ENCODE measurements at places on chromosomes 5 and 9.

DNA sequence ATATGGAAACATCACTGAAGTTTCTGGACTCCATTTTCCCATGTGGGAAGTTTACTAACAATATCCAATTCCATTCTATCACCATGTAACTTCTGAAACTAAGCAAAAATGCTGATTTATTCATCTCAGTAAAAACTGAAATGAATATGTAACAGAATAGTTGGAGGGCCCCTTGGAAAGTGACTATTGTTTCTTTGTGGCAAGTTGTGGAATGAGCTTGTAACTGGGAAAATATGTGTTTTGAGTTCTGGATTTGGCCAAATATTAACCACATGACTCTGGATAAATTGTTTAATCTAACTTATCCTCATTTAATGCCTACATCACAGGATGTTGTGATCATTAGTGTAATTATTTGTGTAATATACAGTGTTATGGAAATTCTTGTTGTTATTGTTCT lies 619.3 kb downstream of the TLE4 start:
- DNase-seq = no peak

- DNase-seq = no peak
These were observed 55.0 kb downstream of the DCP2 start for GRCh38 chr5:113031557-113031956.

- no peak for DNase-seq
These were observed 19.6 kb downstream of the UGCG start for GRCh38 chr9:111916234-111916645.

DNA sequence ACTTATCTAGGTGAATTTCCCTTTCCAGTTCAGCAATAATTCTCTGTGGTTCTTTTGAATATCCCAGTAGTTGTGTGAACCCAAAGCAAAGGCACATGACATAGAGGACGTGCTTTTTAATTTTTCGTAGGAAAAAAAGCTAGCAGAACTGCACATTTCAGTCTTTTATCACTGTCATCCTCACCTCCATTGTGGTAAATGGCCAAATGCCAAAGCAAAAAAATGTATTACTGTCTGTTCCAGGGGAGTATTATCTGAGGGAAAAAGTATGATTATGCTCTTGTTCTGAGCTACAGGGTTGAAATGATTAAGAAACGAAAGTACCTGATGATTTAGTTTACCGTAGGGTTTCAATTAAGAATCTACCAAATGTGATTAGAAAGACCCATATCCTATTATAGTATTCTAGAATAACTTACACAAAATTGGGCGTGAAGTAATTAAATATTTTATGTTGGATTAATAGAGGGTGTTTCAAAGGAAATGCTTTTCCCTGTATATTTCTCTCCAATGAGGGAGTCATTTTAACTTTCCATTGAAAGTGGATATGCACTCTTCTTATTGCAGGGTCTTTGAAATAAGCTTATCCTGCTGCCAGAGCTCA lies 62.7 kb downstream of the CAVIN4 start:
- DNase-seq = no peak

DNA sequence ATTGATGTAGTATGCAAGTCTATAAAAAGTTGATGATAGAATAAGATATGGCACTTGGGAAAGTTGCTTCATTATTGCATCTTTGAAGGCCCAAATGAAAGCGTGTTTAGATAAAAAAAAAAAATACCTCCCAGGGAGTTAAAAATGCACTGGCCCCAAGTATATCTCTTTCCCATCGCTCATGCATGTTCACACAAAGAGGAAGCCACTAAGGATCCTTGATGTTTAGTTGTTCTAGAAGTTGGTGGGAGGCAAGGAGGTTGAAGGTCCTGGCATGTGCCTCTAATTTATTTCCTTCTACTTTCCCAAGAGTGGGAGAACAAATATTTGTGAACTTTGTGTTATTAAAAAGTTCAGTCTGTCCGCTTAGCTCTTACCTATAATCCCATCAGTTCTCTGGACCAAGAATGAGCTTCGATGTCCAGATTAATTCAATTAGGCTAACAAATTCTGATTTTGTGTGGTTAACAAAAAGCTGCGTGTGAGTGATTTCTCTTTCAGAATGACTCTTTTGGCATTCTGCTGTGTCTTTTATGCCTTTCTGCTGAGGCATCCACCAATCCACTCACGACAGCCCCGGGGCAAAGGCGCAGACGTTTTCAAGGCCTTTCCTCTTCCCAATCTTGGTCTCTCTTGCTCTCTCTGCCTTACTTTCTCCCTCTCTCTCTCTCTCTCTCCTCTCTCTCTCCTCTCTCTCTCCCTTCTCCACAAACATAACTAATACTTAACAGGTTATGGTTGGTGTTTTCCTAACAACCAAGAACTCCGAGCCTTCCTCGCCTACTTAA lies 135.1 kb upstream of the ERCC6L2 start:
- no peak for DNase-seq

- no peak for DNase-seq
These were observed 7.3 kb upstream of the ANGPTL2 start for GRCh38 chr9:127129718-127130085.

DNA sequence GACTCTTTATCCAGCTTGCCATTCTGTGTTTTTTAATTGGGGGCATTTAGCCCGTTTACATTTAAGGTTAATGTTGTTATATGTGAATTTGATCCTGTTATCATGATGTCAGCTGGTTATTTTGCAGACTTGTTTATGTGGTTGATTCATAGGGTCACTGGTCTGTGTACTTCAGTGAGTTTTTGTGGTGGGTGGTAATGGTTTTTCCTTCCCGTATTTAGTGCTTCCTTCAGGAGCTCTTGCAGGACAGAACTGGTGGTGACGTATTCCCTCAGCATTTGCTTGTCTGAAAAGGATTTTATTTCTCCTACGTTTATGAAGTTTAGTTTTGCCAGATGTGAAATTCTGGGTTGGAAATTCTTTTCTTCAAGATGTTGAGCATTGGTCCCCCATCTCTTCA lies 381.1 kb downstream of the MAN2A1 start:
- DNase-seq = no peak

DNA sequence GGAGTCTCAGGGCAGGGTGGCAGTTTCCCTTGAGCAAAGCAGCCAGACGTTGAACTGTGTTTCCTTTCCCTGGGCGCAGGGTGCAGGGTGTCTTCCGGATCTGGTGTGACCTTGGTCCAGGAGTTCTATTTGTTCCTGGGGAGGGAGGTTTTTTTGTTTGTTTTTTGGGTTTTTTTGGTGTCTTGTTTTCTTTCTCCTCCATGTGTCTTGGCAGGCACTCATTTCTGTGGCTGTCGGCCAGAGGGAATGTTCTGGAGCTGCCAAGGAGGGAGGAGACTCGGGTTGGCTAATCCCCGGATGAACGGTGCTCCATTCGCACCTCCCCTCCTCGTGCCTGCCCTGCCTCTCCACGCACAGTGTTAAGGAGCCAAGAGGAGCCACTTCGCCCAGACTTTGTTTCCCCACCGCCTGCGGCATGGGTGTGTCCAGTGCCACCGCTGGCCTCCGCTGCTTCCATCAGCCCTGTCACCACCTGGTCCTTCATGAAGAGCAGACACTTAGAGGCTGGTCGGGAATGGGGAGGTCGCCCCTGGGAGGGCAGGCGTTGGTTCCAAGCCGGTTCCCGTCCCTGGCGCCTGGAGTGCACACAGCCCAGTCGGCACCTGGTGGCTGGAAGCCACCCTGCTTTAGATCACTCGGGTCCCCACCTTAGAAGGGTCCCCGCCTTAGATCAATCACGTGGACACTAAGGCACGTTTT lies 3.5 kb upstream of the PHYHD1 start:
- no peak for DNase-seq

- DNase-seq = no peak
These were observed 106.1 kb upstream of the SLC44A1 start for GRCh38 chr9:105138306-105138801.

GRCh38 chr5:16740811-16741392 lies 124.1 kb upstream of the RETREG1 start:
- no peak for DNase-seq

GRCh38 chr5:150178262-150178661 lies 11.6 kb upstream of the SLC6A7 start:
- DNase-seq = no peak

GRCh38 chr5:147743012-147743411 lies 39.5 kb downstream of the JAKMIP2 start:
- no peak for DNase-seq

DNA sequence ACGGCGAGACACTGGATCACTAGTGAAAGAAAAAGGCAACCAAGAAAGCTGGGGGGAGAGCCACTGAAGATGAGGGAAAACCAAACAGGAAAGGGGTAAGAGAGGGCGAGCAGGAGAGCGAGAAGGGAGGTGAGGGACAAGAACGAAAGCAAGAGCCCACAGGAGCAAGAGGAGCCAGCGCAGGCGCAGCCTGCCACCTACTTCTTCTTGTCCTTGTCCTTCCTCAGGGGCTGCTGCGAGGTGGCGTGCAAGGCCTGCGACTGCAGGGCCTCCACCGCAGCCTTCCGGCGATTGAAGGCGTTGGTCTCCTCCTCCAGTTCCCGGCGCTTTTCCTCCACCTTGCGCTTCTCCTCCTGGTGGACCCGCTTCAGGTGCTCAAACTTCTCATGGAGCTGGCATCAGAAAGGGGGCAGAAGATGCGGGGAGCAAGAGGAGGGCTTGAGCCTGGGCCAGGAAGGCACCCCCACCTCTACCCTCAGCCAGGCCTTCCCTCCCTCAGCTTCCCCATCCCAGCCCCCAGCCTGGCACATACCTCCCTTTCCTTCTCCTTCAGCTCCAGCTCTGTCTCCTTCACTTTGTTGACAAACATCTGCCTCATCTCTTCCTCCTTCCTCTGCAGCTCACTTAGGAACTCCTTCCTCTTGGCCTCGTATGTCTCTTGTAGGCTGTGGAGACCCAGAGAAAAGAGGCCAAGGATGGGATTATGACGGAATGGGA lies 13.5 kb downstream of the CCNI2 start:
- no peak for DNase-seq

DNA sequence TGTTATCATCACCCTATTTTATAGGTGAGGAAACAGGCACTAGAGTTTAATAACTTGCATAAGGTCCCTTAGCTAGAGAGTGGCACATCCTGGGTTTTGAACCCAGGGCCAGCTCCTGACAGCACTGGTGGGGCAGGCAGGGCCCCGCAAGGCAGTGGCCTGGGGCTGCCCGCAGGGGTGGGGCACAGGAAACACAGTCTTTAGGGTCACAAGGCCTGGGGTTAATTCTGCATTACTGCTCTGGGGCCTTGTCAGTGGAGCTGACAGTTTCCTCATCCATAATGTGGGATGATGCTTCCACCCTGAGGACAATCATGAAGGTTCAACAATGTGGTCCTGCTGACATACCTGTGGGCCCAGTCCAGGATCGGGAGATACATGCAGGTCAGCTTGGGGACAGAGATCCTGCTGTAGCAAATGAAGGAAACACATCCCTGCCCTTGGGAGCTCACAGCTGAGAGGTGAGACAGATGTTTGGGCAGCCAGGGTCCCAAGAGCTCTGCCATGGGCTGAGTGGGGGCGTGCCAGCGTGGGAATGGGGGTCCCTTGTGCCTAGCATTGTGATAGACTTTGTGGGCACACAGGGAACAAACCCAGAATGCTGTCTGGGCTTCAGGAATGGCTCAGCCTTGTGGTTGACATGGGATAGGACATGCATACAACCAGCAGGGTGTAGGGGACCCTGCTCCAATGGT lies 14.7 kb downstream of the FGF18 start:
- no peak for DNase-seq

DNA sequence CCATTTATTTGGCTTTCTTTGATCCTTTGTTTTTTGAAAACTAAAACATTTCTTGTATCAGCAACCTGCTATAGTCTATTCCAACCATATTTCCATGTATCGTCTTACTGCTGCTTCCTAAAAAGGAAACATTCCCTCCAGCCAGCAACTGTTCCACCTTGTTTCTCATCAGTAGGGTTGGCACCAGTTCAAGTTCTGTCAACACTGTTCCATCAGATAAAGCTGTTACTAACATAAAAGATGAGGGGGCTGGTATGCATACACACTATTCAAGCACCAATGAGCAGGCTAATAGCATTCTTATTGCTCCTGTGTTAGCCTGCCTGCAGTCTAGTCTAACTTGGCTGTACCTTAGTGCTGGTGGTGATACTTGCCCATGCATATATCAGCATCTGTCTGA lies 178.3 kb downstream of the CWC27 start:
- DNase-seq = no peak

GRCh38 chr5:72486371-72486770 lies 20.8 kb downstream of the ZNF366 start:
- no peak for DNase-seq

GRCh38 chr5:28234356-28234968 lies 1196.1 kb upstream of the CDH9 start:
- no peak for DNase-seq

- no peak for DNase-seq
These were observed 36.2 kb upstream of the IL17B start for GRCh38 chr5:149415066-149415967.

DNA sequence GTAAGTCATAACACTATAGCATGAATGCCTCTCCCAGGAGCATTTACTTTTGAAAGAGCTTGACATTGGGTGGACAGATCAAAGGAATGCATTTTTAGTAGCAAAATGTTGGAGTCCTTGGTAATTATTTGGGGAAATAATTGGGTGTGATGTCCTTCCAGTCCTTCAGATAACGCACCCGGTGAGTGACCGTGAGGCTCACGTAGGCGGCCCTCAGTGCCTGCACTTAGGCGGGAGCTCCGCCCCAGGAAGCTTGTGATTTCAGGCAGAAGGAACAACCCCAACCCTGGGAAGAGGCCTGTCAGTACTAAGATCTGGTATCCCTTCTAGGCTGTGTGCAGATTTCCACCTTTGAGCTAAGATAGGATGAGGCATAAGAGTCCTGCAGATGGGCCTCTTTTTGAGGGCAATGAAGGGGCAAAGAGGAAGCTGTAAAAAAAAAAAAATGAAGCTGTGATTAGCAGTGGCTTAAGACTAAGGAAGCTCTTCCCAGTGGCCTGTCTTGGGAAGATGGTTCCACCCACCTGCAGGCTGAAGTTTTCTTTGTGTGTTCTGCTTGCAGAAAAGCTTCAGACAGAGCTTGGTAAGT lies 14.9 kb downstream of the BTNL9 start:
- DNase-seq = no peak

- DNase-seq = no peak
These were observed 4.0 kb downstream of the SNX30 start for GRCh38 chr9:112754578-112754977.

GRCh38 chr9:107044872-107045271 lies 181.9 kb downstream of the ZNF462 start:
- DNase-seq = no peak

DNA sequence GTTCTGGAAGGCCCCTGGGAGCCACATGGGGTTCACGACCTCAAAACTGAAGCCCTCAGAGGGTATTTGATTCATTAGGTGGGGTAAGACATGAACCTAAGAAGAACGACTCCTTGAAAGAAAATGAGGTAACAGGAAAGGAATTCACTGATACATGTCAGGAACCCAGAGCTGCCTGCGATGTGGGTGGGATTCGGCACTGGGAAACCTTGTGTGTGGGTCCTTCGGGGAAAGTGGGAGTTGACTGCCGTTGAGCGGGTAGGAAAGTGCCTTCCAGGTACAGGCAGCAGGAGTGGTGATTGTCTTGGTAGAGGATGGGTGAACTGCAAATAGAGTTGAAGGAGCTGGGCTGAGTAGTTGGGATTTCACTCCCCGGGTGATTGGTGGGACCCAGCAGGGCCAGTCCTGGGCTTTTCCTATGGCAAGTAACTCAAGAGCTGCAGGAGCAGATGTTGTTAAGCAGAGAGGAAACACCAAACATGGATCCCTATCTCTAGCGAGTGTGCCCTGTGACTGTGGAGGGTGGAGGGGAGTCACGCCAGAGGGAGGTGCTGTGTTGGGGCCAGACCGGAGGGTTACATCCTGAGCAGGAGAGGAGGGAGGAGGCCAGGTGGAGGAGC lies 30.8 kb downstream of the ANKRD33B start:
- DNase-seq = no peak

GRCh38 chr5:35753500-35753899 lies 103.2 kb upstream of the IL7R start:
- no peak for DNase-seq

All from stimulated activated CD4-positive, alpha-beta T cell treated with anti-CD3 and anti-CD28 coated beads, Interleukin-1b, Interleukin-23, amount 100 ng/mL, for 4 hours (primary cell).